Psoas muscle (tissue), 8 donors: ENCODE measurements at places on chromosomes 12 and 14. TPM values are rescaled to one million over a fixed set of nuclear protein-coding genes. Genes with fewer than 3 reads are reported as not detected.

GRCh38 chr14:74019408-74020137, 424 bp downstream of the BBOF1 start:
- DNase-seq = no peak

DNA sequence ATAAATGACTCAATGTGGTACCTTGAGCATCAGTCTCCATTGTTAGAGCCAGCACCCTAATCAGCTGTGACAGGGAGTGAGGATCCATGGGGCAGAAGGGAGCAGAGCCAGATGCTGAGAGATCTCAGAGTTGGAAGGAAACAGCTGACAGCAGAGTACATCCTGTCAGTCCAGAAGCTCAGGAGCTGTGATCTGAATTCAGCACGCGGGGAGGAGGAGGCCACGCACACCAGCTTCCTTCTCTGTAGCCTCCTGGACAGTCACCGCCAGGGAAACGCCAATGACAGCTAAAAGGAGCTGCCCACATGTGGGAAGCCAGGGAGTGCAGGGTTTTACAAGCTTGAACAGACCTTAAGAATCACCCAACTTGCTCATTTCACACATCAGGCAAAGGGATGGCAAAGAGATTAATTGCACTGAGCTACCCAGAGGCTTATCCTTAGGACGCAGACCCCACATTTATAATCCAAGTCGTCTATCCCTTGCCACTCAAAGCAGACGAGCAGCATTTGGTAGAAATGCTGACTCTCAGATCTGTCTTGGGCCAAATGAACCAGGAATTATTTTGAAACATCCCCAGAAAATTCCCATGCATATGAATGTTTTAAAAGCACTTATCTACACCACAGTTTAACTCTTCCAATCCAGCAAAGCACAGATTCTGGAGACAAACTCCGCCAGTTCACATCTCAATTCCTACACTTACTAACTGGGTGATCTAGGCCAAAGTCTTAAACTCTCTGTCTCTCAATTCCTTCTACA, 322.6 kb upstream of the TMTC1 start:
- no peak for DNase-seq

DNA sequence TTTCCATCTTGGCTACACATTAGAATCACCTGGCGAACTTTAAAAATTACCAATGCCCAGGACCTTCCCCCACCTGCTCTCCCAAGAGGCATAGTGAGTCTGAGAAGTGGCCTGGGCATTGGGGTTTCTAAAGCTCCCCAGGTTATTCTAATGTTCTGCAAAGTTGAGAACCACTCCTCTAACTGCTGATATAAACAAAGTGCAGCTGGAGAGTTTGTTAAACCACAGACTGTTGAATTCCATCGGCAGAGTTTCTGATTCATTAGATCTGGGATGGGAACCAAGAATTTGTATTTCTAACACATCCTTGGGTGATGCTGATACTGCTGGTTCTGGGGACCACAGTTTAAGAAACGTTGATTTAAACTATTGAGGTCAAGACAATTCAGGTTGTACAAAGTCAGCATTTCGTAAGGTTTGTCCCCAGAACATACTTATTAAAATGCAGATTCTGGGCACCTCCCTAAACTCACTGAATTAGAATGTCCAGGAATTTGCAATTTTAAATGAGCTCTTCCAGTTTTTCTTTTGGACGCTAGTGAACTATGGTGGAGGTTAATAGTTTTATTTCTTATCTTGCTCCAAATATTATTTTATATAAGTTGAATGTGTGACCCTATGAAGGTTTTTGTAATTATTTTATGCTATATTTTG, 309.1 kb downstream of the NRXN3 start:
- no peak for DNase-seq

- no peak for DNase-seq
These were observed 56.2 kb downstream of the DUSP16 start for GRCh38 chr12:12506496-12506890.

GRCh38 chr12:23760495-23760894, 189.0 kb downstream of the SOX5 start:
- DNase-seq = no peak

AVPR1A gene
- polyA plus RNA-seq = 1.1 TPM

CD69 gene
- 0.14 TPM for polyA plus RNA-seq

AMDHD1 gene
- polyA plus RNA-seq = 0.45 TPM
